ENCODE measurements at places on chromosomes 7 and 10.

DNA sequence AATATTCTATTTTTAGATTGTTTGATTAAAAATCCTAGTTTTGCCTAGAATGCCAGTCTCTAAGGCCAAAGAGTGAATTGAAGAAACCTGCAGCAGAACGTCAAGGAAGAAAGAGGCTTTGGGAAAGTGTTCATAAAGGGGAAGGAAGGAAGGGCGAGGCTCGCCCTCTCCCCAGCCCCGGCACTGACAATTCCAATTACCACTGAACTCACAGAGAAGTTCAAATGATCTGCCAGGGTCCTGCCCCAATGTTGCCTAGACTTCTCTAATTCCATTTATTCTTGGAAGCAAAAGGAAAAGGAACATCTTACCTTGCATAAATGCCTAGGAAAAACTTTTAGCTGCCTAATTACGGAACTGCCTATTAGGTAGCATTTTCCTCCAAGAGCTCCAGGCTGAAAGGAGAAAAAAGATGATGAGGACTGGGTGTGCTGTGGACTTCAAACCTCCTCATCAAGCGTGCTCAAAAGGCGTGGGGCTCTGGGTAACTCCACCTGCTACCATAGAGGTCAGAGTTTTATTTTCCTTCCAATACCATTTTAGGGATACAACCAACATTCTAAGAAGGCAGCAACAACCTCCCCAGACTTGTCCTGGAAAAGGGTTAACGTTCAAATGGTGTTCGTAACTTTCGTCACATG lies 134.5 kb downstream of the PKD1L1 start:
- no peak for DNase-seq

- DNase-seq: no peak
Measured at GRCh38 chr7:2978408-2978807, 65.3 kb downstream of the CARD11 start.

- no peak for DNase-seq
Measured at GRCh38 chr7:96244992-96245292, 77.0 kb downstream of the SLC25A13 start.

GRCh38 chr10:125334545-125334944 lies 174.2 kb upstream of the CTBP2 start:
- no peak for DNase-seq

GRCh38 chr7:120867932-120868331 lies 10.0 kb upstream of the TSPAN12 start:
- no peak for DNase-seq

- DNase-seq: no peak
Measured at GRCh38 chr10:132122939-132123445, 57.2 kb downstream of the JAKMIP3 start.

DNA sequence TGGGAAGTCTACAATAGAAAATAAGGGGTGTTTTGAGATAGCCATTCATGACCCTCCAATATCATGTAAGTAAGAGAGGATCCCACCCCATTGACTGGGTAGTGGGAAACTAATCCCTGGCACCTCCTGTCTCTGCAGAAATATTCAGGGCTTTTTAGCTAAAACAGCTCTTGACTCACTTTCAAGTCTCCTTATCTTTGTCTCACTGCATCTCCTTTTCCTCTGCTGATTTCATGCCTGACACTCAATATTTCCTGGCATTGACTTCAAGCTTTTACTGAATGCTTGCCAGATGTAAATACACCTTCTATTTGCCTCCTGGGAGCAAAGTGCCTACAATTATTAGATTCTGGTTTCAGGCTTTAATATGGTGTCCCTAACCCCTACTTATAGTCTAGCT lies 57.1 kb downstream of the CHRM2 start:
- DNase-seq: no peak

DNA sequence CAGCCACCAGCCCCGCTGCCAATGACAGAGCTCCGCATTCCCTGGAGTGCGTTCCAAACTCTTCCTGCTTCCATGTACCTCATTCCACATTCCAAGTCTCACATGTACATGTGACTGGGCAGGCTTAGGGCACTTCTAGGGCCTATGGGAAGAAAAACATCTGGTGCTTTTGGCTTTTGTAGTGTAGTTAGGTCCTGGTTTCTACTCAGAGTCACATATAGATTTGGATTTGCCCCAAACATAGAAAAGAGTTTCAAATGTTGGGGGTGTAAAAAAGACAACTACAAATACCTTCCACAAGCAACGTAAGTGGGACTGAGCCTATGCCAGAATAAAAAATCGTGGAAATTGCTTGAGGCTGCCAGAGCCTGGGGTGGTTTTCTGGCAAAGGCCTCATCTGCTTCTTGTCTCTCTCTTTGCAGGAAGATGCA lies 84.1 kb downstream of the ZNF467 start:
- no peak for DNase-seq

GRCh38 chr7:30797176-30798040 lies 26.2 kb downstream of the MINDY4 start:
- no peak for DNase-seq

- DNase-seq: no peak
Measured at GRCh38 chr7:103346396-103346795, 1.0 kb upstream of the PSMC2 start.

- DNase-seq: no peak
Measured at GRCh38 chr10:49034925-49035324, 80.4 kb downstream of the VSTM4 start.

DNA sequence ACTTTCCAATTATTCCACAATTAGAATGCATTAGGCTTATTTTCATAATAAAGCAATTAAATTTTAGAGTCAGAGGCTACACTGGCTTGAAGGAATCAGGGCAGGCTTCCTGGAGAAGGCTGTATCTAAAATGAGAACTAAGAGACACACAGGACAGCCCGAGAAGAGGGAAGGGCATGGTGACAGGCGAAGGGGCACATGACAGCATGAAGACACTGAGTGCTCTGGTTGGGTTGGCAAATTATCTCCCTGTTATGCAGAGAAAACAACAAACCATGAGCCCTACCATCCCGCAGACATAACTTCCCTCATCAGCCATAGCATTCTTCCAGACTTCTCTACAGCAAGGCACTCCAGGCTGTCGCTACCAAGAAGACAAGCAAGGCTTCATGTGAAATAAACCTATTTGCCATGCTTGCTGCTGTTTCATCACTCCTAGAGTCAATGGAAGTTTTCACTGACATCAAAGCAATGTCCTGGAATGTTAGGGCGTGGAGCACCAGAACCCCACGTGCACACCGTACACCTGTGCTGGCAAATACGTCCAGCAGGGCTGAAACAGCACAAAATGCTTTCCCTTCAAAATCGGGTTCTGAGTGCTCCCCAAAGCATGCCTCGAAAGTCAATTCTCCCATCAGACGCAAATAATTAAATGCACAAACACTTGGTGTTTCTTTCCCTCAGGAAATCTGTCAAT lies 21.3 kb downstream of the VOPP1 start:
- DNase-seq: no peak

DNA sequence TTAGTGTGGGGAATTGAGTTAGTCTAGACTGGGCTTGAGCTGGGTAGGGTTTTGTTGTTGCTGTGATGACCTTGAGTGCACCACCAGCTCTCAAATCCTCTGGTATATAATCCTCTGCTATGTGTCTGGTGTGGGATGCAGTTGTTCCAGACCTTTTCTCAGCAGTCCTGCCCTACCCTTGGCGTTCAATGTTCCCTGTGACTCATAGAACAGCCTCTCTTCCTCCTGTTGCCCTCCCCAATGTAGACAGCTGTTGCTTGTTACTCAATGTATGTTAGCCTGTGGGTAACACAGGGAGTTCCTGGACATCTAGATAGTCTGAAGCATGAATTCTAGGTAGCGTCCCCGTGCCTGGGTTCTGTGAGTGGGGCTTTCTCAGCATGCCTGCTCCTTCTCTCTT lies 19.8 kb downstream of the ACBD7 start:
- DNase-seq: peak; percentile 31

DNA sequence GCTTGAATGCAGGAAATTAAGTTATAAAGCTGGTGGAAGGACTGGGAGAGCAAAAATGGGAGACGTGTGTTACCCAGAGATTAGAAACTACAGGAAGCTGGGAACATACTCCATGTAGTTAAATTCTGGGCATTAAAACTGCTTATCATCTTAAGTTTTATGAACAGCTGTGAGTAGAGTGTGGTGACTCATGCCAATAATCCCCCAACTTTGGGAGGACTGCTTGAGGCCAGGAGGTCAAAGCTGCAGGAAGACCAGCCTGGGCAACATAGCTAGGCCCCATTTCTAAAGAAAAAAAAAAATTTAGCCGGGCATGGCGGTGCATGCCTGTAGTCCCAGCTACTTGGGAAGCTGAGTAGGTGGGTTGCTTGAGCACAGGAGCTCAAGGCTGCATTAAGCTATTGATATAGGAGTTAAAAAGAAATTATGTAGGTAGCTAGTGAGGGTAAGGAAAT lies 56.2 kb upstream of the SEPHS1 start:
- no peak for DNase-seq

All from muscle of back (tissue), 13 donors.